Stimulated activated CD8-positive, alpha-beta memory T cell treated with anti-CD3 and anti-CD28 coated beads, Interleukin-12 subunit alpha, Interleukin-12 subunit beta, amount 100 ng/mL, for 4 hours (primary cell): ENCODE measurements at places on chromosomes 12 and 14.

- DNase-seq: no peak
Observed at GRCh38 chr14:56491299-56492285, 88.0 kb upstream of the TMEM260 start.

DNA sequence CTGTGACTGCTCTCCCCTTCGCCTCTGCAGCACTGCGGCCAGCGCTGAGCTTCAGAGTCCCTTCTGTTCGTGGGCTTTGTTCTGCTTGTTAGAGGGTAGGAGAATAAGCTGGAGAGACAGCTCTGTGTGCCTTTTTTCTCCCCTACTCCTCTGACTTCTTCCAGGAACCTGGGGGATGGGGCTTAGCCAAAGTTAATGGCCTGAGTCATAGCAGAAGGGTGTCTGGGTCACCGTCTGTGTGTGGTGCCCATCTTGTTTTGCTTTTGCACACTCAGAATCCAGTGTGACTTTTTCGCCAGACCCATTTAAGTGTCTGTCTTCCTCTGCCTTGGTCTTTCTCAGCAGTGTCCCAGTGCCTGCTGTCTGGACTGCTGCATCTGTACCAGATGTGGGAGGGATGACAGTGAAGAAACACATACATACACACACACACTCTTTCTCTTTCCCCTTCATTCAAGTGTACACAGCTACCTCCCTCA is 3.0 kb downstream of the KIF5A start:
- no peak for DNase-seq

DNA sequence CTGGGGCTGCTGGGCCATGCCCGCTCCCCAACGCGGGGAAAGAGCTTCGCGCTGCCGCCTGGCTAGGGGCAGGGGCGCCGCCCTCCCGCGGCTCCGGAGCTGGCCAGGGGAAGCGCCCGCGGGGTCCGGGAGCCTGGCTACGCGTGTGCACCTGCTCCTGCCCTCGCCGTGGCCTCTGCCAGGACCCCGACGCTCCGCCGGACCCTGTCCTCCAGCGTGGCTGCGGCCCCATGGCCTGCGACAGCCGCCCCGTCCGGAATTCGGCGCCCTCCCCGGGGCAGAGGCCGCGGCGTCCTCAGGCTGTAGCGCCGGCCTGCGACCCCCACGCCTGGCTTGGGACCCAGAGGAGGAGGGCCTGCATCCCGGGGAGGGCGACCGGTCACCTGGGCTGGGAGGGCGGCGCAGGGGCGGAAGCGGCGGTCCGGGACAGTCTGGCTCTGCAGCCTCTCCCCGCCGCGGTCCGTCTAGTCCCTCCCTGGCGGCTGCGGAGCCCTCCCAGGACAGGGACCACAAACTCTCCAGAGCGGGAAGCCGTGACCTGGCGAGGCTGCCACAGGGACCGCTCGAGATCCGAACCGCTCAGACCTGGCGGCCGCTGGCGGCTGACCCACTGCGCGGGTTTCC is 85.6 kb downstream of the ALG10 start:
- DNase-seq: no peak

GRCh38 chr12:132066345-132066685 is 77.8 kb downstream of the DDX51 start:
- no peak for DNase-seq

DNA sequence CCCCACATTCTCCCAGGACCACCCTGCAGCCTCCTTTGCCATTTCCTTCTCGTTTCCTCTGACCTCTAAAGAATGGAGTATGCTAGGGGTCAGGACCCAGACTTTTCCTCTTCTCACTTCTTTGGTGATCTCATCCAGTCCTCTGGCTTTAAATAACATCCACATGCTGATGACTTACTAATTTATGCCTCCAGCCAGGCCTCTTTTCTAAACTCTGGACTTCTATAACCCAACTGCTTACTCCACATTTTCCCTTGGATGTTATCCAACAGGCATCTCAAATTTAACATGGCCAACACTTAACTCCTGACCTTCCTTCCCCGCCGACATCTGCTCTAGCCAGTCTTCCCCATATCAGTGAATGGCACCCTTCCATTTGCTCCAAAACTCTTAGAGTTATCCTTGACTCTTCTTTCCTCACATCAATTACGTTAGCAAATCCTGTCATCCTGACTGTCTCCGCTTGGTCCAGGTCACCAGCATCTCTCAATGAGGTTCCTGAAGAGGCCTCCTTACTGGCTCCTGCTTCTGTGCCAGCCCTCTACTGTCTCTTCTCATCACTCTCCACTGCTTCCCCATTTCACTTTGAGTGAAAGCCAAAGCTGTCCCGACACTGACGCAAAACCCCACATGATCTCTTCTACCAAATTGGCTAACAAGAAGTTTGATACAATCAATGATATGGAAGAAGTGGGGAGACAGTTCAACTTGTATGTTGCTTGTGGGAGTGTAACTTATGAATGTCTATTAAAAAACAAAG is 42.7 kb downstream of the TMBIM6 start:
- no peak for DNase-seq

- DNase-seq: no peak
Observed at GRCh38 chr14:35783699-35784098, 25.4 kb downstream of the RALGAPA1 start.
